ENCODE measurements at places on chromosomes 2 and 18.

GRCh38 chr2:6864923-6865345 lies 773 bp downstream of the CMPK2 start:
- DNase-seq: peak; percentile 9

DNA sequence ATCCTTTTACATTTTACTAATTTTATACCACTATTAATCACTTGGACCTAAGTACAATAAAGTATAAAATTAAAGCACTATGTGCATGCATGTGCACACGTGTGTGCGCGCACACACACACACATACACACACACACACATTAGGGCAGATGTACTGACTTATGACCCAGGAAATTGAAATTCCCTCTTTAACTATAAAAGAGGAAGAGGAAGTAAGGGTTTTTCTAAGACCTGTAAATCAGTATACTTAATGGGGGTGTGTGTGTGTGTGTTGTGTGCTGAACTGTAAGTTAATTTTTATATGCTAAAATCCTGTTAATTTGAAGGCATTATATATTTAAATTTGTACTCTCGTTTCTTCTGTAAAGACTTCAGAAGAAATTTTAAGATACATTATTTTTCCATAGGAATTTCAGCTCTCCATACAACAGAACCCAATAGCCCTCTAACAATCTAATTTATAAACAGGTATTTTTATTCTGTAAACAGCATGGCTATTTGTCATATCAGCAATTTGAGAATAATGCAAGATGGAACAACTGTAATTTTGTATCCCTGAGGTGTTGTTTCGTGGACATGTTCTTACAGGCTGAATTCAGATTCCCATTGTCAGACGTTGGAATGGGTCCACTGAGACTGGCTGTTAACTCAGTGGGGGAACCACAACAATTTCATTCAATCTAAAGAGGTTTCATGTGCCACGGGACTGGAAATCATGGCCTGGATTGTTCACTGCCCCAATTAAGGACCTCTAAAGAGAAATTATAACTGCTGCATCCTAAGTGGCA lies 90.9 kb downstream of the PLA2R1 start:
- DNase-seq: no peak

DNA sequence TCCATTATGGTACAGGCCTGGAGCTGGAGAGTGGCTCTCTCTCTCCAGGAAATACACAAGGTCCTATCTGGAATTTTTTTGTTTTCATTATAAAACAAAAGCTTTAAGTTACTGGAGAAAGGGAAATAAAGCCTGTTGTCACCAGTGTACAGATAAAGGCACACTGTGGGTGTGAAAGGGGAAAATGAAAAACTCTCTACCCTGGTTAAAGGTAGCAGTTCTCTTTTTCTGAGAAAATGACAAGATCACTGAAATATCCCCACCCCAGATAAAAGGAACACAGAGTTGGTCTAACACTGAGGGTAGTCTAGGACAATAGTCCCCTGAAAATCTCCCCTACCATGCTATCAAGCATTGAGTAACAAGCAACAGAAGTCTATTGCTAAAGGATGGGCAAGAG lies 438.7 kb downstream of the MBD2 start:
- DNase-seq: no peak

- DNase-seq: no peak
Observed at GRCh38 chr18:74532511-74533025, 1.7 kb upstream of the CNDP1 start.

- no peak for DNase-seq
Observed at GRCh38 chr2:37243435-37243834, 12.0 kb downstream of the NDUFAF7 start.

DNA sequence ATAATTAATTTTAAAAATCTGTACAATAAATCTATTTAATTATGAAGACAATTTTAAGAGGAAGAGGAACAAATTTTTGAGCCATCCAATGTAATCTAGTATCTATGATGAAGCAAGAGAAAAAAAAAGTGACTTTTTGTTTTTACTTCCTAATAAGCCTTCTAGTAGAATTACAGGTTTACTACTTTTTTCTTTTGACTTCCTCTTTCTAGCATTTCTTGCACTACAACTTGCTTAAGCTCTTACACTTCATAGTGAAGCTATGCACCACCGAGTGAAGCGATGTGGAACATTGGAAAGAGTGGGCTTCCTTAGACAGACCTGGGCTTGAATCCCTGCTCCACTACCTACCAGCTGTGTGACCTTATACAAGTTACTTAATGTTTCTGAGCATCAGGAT lies 2.1 kb downstream of the SERPINB2 start:
- no peak for DNase-seq

DNA sequence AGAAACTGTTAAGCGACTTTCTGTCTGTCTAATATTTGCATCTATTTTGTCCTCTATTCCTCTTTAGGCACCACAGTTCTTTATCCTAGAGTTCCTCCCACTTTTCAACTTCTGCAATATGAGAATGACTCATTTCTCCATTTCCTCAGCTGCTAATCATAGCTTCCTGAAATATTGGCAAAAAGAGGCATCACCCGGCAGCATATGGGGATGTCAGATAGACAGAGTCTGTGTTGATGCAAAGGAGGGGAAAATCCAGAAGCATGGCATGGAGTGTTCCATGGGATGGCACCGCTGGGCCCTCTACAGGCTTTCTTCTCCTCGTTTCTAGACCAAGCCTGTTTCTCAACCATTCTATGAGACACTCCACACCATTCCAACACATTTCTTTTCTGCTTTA lies 93.4 kb downstream of the DOCK10 start:
- DNase-seq: peak; percentile 58

DNA sequence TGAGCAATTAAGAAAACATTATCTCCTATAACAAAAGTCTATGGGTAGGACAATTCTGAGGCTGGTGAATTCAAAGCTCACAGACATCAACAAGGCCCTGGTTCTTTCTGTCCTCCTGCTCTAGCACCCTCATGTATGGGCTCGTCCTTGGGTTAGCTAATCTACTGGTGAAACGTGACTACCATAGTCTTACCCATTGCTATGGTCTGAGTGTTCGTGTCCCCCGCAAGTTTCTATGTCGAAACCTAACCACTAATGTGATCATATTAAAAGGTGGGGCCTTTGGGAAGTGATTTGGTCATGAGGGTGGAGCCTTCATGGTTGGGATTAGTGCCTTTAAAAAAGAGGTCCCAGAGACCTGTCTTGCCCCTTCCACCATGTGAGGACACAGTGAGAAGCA lies 564.7 kb downstream of the TNS1 start:
- DNase-seq: no peak

DNA sequence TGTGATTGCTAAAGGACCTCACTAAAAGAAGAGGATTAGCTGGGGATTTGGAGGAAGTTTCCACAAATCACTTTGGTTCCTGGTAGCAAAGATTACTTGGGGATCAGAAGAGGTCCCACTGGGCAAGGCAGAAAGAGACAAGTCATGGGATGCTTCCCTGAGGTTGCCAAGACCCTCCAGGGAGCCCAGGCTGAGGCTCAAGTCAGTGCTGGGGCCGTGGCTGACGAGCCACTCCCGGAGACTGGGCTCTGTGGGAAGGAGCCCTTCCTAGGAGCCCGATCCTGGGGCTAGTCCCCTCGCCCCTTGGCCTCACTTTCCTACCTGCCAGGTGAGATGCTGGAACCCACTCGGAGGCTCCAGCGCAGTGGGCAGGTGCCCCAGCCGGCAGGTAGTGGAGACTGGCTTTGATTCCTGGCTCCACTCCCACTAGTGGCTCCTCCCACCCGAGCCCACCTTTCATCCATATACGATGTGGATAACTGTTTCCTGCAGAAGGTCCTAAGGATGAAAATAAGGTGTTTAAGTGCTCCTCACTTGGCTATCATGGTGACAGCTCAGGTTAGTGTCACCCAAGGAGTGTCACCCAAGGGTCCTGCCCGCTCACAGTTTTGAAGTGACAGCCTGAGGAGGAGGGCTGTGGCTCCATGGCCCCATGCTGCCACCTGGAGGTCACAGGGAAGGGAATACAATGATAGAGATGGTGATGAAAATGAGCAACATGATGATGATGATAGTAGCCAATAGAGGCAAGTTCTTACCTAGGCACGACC lies 100.5 kb downstream of the CAPN13 start:
- DNase-seq: peak; percentile 61

DNA sequence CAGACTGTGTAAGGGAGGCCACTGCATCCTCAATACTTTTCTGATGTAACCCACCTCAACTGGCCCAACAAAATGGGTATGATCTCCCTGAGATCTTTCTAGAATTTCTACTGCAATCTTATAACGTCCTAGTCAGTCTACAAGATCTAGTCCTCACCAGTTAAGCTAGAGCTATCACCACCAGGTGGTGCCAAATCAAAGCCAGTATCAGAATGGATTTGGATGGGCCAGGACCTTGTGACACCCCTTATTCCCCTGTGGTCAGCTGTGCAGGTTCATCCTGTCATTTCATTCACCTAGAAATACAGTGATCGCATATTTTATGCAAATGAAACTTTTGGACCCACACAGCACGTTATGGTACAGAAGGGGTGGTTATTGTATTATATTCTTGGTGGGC lies 90.3 kb downstream of the OLA1 start:
- peak; percentile 57 for DNase-seq

DNA sequence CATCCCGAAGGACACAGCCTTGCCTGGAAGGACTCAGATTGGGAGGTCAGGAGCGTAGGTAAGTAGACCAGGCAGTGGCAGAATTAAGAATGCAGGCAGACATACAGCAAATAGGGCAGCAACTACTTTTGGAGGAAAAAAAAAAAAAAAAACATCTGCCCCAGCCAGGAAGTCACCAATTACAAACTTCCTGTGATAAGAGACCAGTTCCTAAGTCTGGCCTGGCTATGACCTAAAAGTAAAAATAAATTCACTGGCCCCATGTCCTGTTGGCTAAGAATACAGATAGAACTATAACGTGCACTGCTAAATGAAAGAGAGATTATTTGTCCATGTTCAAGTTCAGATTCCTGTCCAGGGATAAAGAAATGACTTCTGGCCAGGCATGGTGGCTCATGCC lies 45.2 kb upstream of the NOSTRIN start:
- no peak for DNase-seq

- no peak for DNase-seq
Observed at GRCh38 chr2:219107758-219108157, 47.0 kb upstream of the IHH start.

DNA sequence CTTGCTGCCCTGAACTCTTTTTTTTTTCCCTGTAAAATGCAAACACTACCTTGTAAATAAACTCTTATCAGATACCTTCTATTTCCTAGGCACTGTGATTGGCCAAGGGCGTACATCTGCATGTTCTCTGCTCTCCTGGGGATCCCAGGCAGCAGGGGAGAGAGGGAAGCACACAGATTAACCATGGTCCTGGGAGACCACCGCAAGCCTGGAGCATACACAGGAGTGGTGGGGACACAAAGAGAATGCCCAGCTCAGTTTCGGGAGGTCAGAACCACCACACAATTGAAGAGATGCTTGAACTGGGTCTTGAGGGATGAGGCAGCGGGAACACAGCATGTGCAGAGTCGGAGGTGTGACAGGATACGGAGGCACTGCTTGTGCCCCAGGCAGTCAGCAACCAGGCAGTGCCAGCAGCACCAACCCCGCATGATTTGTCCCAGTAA lies 2.1 kb downstream of the GREB1 start:
- no peak for DNase-seq

GRCh38 chr2:226683196-226683595 lies 116.4 kb downstream of the IRS1 start:
- DNase-seq: peak; percentile 33

DNA sequence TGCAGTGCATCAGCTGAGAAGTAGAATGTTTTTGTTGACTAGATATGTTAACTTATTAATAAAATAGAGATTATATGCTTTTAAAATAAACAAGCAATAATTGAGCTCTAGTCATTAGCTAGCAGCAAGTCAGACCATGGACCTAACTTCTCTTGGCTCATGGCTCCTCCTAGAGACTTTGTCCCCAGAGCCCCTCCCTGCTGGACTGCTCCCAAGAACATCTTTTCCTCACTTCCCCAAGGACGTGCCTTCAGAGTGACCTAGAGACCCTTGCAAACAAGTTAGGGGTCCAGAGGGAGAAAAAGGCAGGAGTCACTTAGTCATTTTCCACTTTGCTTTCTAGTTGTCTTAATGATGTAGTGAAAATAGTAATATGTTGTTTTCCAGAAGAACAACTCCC lies 312.5 kb upstream of the NRP2 start:
- no peak for DNase-seq

GRCh38 chr18:11789716-11790510 lies 61.3 kb upstream of the CHMP1B start:
- DNase-seq: no peak

DNA sequence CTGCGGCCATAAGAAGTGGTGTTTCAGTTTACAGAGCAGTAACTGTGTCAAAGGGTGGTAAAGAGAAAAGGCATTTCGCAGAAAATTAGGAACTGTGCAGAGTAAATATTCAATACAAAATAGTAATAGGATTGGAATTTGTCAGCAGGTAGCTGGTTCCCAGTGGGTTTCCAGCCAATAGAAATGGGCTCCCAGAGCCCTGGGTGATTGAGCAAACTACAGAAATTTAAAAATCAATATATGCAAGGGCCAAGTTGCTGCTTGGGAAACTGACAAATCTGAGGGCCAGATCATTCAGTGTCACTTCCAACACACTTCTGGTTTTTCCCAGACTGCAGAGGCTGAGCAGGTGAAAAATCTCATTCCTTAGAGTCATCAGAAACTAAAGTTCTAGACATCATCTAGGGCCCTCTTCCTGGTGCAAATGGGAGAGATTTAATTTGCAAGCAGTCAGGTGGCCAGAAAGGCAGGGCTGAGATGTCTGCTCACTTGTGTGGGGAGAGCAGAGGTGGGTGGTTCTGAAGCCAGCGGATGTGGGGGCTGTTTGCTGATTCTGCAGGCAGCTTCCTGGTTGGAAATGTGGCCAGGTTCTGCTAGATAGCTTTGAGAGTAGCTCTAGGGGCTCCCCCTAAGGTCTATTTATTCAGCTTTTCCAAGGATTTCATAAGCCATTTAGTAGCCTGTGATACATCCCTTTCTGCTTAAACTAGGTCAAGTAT lies 182.4 kb downstream of the NCK2 start:
- no peak for DNase-seq

DNA sequence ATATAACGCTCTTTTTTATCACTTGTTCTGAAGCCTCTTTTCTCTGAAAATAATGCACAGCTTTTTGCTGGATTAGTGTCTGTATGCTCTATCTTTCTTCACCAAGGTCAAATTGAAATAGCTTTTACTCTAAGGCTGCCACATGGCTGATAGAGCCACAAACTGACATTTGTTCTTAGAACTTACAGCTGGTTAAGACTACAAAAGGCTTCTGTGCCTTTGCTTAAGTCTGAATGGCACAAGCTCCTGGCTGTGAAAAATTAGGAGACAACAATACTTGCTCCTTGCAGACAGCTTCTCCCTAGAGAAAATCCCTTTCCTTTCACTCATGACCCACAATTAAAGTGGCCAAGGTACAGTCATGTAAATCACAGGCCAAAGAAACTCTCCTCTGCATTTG lies 515.3 kb downstream of the DSC3 start:
- DNase-seq: no peak
